ENCODE measurements at places on chromosomes 3 and 15.
A peak's percentile ranks its signal among the peaks of the same experiment; 100 is the strongest.

DNA sequence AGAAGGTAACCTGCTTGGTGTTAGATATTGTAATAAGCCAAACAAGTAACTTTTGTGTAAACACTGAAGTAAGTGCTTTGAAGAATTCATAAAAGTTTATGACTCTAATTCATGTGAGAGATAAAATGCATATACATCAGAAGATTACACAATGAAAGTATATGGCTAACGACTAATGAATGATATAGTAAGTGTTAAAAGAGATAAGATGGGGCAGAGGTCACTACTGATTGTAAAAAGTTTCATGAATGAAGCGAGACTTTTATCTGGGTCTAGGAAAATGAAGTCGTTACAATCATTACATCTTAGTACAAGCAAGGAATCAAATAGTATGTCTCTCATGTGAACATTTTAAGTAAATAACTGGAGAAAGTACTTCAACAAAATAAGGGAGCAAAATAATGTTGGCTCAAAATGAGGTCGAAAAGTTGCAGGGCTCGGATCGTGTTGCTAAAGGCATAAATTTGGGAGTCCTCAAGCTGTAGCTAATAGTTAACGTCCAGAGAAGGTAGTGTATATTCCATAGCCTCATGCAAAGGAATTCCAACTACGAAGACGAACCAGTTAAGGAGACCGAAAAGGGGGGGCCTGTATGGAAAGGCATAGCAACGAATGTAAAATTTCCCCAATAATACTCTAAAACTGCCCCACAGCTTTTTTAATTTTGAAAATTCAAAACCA is 984 bp upstream of the DUT start:
- DNase-seq, result no peak

DNA sequence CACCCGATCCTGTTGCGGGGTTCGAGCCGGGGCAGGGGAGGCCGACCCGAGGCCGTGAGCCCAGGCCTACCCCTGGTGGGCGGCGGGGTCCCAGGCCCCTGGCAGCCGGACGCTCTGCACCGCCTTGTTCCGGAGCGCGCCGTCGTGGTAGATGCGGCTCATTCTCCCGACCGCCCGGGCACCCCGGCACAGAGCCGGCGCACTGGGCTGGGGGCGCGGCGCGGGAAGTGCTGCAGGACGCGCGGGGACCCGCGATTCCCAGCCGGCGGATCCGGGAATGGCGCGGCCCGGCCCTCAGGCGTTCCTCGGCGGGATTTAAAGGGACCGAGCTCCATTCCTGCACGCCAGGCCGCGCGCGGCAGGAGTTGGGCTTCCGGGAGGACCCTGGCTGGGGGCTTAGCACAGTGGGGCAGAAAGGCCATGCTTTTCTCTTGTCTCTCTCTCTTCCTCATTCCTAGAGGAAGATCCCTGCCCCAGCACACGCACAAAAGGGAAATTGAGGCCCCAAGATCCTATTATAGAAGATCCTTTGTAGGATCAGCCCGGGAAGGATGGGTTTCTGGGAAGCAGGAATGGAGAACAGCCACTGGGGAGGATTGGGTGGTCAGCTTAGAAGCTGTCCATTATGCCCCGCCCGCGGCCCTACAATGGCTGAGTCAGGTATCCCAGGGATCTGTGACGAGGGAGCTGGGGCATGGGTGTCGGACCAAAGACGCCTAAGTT is at the start of gene ARPIN:
TSS of gene ARPIN (minus strand) at position 279 of the 723 bp plus-strand sequence. CDS start at position 162, 117 bp downstream.
- peak; percentile 5 for DNase-seq

DNA sequence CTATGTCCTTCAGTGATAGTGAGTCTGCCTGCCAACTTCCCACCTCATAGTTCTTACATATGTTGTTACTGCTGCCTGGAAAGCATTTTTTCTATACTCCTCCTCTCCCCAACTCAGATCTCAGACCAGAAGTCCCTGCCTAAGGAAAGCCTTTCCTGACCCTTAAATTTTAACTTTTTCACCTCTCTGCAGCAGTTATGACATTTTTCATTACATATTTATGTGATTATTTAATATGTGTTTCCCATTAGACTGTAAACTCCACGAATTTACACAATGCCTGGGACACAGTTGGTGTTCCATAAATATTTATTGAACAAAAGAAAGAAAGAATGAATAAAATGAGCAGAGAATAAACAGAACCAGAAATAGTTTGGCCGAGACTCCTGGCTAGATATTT is 125.5 kb downstream of the MITF start:
- no peak for DNase-seq

DNA sequence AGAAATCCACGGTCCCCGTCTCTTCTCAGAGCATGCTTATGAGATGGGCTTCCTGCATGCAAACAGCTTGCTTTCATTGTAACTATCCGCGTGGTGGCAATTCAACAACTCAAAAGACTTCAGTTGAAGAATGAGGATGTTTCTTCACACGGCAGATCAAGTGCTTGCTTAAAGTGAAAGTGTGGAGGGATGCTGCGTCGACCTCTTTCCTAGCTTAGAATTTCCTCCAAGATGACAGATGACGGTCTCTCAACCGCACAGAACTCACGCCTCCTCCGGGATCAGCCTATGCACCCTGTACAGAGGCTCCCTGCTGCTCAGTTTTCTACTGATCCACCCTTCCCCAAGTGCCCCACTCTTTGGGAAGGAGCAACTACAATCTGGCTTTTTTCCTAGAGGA is 47.8 kb downstream of the PCSK6 start:
- no peak for DNase-seq

GRCh38 chr3:67073812-67074211 is 75.7 kb downstream of the KBTBD8 start:
- DNase-seq, result no peak
